ENCODE measurements at places on chromosomes 3 and 15.

DNA sequence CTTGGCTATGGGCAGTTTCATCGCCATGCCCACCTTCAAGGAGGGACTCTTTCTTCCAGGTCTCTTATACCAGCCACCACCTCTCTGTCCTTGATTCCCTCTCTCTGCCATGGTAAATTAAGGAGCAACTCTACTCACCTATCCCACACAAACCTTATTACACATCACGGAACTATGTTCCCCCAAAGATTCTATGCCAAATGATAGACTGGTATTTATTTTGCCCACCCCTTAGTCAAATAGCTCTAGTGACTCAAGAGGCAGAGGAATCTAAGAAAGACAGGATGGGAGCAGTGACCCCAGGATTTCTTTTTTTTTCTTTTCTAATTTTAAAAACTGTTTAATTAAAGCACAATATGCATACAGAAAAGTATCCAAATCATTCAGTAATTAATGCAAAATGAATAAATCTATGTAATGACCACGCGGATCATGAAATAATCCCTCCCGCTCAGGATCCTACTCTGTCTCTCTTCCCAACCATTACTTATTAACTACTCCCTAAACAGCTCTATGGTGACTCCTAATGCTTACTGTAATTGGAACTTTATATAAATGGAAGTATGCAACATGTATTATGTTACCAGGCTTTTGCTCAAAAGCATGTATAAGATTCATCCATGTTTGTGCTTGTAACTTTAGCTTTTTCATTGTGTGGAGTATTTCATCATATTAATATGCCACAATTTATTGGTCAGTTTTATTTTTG, 410.8 kb upstream of the RASGRP1 start:
- no peak for DNase-seq

DNA sequence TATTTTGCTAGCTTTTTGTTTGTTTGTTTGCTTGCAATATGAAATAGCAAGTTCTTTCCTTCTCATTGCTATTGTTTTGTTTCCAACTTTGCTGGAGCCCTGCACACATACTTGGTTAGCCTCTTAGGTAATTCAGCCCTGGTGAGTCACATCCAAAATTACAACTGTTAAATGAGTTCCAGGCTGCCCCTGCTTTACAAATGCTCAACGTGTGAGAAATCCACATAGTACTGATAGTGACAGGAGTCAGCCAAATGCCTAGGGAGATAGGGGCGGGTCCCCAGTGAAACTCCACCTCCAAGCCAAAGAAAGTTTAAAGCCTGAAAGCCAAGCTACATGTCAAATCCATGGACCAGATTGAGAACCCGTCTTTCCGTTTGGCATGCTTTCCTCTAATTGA, 81.3 kb upstream of the RNF7 start:
- DNase-seq, result no peak

GRCh38 chr3:104908761-104909160, 457.9 kb upstream of the ALCAM start:
- DNase-seq, result no peak

DNA sequence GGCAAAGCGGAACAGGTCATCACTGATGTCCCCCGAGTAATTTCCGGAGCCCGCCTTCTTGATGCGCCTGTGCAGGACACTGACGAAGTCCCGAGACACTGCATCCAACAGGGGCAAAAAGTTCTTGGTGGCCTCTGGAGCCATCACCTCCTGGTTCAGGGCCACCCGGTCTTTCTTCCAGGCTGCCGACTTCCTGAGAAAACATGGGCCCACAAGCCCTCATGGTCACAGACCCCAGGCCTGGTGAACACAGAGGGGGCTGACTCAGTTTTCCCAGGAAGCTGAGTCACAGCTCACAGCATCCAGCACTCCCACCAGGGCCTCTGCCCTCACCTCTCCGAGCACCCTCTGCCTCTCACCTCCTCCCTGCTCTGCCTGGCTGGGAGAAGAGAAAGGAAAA, 22.4 kb downstream of the CYP11A1 start:
- DNase-seq, result no peak

GRCh38 chr3:132655471-132655870, 4.1 kb downstream of the ACAD11 start:
- DNase-seq, result no peak

- DNase-seq, result peak; percentile 60
Measured at GRCh38 chr3:52123106-52123725, 31.0 kb downstream of the POC1A start.

- no peak for DNase-seq
Measured at GRCh38 chr3:165195241-165195639, 944 bp downstream of the SLITRK3 start.

GRCh38 chr3:106276151-106276550, 407.3 kb upstream of the CBLB start:
- DNase-seq, result no peak

DNA sequence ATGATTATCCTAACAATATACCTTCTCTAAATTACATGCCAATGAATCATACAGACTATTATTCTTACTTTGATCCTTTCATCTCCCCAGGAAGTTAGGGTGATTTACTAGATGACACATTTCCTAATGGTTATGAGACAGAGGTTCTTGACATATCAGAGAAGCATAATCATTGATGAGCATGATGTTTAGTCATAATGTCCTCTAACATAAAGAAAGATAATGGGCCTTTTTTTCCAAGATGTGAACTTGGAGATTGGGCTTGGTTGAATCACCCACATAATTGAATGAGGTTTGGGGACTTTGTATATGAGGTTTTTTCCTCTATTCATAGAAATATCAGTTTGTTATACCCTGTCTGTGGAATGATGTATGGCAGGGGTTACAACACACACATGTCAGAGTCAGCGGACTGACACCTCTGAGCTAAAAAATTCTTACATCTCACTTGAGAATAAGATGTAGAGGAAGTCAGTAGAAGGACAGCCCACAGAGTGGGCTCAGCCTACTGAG, 69.7 kb upstream of the DCBLD2 start:
- no peak for DNase-seq

DNA sequence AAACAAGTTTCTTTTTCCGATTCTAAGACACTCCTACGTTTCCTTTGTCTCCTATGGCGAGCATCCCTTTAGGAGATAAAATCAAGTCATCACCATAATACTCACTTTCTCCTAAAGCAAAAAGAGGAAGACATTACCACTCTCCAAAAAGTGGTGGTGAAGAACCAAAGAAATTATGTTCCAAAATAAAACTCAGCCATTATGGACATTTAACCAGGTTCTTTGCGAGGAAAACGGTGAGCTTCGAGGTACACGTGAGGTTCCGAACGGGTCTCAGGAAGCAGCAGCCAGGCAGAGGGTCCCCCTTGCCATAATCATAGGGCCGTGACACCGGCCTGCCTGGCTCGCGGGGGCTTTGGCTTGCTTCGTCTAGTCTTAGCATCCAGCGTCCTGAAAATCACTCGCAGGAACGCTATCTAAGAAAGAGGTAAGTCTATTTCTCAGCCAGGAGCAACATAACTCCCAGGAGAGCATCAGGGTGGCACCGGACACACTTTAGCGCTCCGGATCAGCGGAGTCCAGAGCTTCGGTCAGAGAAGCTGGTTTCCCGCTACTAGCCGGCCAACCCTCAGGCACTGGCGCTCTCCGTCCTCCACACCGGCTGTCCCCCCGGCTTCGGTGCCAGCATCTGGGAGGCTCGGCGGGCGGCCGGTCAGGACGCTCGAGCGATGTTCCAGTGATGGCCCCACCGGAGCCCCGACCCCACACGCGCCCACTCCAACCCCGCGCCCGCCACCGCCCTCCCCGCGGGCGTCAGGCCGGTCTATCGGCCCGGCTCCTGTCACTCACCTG, 581 bp downstream of the IP6K1 start:
- DNase-seq, result no peak

- DNase-seq, result no peak
Measured at GRCh38 chr15:77613814-77614213, 18.9 kb downstream of the LINGO1 start.

- no peak for DNase-seq
Measured at GRCh38 chr3:77873598-77873997, 833.7 kb downstream of the ROBO2 start.

- no peak for DNase-seq
Measured at GRCh38 chr3:135082706-135083105, 287.6 kb downstream of the EPHB1 start.

DNA sequence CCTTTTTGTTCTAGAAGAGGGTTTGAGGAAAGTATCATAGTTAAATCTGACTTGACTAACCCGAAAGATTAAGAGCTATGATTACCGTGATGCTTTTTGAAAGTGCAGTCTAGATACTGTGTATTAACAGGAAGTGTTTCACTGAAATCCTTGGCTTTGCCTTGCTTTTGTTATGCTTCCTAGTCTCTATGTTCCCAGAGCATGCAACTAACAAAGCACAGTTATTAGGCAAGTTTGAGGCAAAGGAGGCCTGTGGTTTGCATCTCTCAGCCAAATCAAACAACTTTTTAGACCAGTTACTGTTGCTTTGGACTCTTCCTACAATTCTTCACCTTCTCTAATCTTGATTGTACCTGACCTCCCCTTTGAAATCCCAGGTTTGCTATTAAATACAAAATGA, 3.9 kb downstream of the LXN start:
- DNase-seq, result no peak

GRCh38 chr3:190088890-190089289, 31.8 kb downstream of the P3H2 start:
- no peak for DNase-seq

- DNase-seq, result no peak
Measured at GRCh38 chr15:89654847-89655805, at the start of gene KIF7. TSS of gene KIF7 (minus strand) at chr15:89655467. CDS start at chr15:89652930, 2,537 bp downstream.

GRCh38 chr3:107660306-107660976, 137.7 kb downstream of the BBX start:
- DNase-seq, result no peak

GRCh38 chr15:44535523-44536301, 1.2 kb upstream of the EIF3J start:
- DNase-seq, result no peak

DNA sequence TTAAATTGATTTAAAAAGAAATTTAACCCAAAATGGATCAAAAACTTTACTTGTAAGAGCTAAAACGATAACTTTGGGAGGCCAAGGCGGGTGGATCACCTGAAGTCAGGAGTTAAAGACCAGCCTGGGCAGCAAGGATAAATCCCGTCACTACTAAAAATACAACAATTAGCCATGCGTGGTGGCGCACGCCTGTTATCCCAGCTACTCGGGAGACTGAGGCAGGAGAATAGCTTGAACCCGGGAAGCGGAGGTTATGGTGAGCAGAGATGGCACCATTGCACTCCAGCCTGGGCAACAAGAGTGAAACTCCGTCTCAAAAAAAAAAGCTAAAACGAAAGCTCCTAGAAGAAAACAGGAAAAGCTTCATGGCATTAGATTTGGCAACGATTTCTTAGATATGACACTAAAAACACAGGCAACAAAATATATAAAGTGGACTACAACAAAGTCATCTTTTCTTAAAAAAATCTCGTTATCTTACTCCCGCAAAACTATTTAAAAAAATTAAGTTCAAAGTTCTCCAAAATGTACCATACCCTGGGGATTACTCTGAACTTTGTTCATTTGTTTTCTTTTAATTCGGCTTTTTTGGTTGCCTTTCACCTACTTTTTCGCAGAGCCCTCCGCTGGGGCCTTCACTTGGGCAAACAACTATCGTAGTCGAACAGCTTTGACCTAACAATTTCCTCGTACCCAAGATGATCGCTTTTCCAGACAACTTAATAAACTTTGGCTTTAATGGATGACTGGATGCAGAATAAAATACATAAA, 2.9 kb downstream of the HDDC3 start:
- no peak for DNase-seq

GRCh38 chr3:36957862-36958686, 13.2 kb upstream of the TRANK1 start:
- no peak for DNase-seq

GRCh38 chr15:99445272-99445850, 120.4 kb upstream of the MEF2A start:
- DNase-seq, result no peak

- DNase-seq, result no peak
Measured at GRCh38 chr3:169145540-169146178, 517.9 kb downstream of the MECOM start.

GRCh38 chr3:8500989-8501370, 643 bp upstream of the LMCD1 start:
- DNase-seq, result no peak

DNA sequence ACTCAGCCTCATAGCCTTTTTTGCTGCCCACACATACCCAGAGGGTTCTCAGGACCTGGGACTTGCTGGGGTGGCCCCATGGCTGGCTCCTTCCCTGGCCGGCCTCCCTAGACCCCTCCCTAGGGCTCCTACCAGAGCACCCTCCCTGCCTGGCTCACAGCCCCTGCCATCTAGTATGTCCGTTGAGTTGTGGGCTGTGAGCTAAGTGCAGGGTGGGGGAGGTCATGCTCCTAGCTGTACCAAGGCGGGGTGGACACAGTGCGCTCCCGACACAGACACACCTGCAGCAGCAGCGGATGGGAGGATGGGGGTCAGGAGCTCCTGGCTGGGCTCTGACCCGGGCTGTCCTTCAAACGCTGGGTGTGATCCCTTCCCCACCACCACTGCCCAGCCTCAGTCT, 41.6 kb downstream of the HMCES start:
- no peak for DNase-seq

DNA sequence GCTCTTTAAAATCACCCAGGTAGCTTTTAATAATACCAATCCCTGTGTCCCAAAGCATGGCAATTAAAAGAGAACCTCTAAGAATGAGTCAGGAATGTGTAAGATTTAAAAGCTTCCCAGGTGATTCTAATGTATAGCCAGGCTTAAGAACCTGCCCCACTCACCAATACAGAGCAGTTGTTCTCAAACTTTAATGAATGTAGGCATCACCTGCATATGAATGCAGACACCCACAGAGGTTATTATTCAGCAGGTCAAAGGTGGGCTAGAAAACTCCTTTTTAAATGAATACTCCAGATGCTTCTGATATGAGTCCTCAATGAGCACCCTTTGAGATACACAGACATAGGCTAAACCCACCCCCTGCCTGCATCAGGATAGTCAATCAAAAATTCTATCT, 298.1 kb upstream of the KCNMB2 start:
- DNase-seq, result no peak

GRCh38 chr15:48343865-48344264, 12.6 kb downstream of the DUT start:
- no peak for DNase-seq

- no peak for DNase-seq
Measured at GRCh38 chr15:83193721-83194120, 13.9 kb downstream of the HDGFL3 start.

GRCh38 chr15:38226608-38227266, 25.9 kb upstream of the SPRED1 start:
- DNase-seq, result no peak

DNA sequence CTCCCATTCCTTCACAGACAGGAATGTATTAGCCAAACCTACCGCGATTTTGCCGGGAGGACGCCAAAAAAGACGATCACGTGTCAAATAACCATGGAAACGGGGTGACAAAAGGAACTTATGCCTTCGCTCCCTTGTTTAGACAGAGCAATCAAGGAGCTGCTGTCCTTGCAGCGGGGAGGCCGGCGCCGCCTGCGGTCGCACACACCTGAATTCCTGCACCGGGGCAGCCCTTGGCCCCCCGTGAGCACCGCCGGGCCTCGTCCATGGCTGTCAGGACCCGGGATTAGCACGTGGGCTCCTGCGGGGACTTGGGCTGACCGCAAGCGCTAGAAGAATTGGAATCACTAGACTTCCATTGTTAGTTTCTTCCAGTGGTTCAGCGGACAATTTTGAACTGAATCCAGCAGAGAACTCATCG, 193.1 kb downstream of the SHQ1 start:
- DNase-seq, result no peak

- DNase-seq, result no peak
Measured at GRCh38 chr15:82643992-82644391, 3.2 kb downstream of the CPEB1 start.

GRCh38 chr15:25718169-25718536, 145.0 kb downstream of the ATP10A start:
- DNase-seq, result no peak
